ENCODE measurements at places on chromosomes 5 and 9. TPM values are rescaled to one million over a fixed set of nuclear protein-coding genes. Genes with fewer than 3 reads are reported as not detected.

PIP5KL1 gene
- 13.0 TPM for total RNA-seq

PDE8B gene
- total RNA-seq: 1.8 TPM

NACC2 gene
- 3.7 TPM for total RNA-seq

SKIC3 gene
- total RNA-seq: 80.7 TPM

ZNF608 gene
- 100 TPM for total RNA-seq

C5orf46 gene
- not detected for total RNA-seq

DNA sequence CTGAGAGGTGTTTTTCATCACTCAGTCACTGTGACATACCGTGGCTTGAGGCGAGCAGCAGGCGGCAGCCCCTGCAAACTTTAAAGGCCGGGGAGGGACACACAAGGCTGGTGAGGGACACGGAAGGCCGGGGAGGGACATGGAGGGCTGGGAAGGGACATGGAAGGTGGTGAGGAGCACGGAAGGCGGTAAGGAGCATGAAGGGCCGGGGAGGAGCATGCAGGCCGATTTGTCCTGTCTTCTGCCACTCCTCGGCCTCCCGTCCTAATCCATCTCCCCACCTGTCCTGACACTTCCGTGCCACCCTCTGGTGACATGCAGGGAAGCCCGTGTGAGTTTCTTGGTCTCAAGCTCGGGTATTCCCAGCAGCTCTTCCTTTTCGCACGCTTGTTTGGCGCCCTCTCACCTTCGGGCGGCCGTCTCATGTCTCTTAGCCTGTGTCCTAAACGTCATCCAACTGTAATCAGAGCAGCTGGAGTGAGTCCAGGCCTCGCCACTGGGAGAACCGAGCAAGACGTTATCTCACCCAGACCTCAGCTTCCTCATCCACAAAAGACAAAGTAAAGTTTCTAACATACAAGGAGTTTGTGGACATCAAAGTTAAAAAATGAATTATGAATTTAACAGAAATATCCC is 126.5 kb downstream of the MRPL36 start:
- H3K4me3 ChIP-seq: no peak overlapping the region
- H3K27me3 ChIP-seq: peaks cover 16% of the 10 kb centered on the region
- no peaks in the 10 kb centered on the region for H3K36me3 ChIP-seq

DNA sequence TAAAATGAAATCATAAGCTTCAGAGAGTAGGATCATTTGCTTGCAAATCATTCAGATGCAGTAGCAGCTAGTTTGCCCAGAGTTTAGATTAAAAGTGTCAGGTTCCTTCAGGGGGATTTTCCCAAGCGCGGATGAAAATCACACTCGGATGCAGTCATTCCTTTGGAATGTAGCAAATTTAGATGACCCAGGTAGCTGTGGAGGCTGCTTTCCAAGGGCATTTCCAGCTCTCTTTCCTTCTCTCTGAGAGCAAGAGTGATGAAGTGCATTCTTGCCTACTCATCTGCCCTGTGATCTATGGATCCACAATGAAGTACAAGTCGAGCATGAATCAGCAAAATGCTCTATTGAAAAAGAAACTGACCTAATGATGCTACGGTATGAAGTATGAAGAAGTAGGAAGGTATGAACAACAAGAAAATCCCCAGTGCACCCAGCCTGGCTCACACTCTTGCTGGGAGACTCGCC is 200.2 kb downstream of the PLK2 start:
- peak; percentile 86 for DNase-seq
- H3K36me3 ChIP-seq: no peaks in the 10 kb centered on the region
- H3K4me3 ChIP-seq: peak overlapping the region; percentile 41
- H3K4me1 ChIP-seq: peaks cover 8% of the 10 kb centered on the region
- peak overlapping the region; percentile 3 for H3K27ac ChIP-seq

DNA sequence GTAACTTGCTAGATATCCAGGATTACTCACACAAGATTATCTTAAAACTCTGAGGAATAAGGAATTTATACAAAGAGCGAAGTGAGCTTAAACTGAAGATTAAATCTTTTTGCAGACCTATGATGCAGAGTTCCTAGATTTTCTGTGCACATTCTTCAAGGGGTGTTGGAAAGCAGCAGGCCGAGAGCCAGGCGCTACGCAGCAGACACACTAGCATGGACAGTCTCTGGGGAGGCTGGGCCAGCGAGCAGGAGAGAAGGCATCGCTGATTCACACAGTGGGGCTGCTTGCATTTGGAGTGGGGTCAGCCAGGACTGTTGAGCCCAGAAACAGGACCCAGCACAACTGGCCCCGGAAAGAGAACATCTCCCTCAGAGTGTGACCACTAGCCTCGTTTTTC is 136.3 kb downstream of the ADAMTS16 start:
- no peak overlapping the region for H3K4me3 ChIP-seq
- peaks cover 8% of the 10 kb centered on the region for H3K4me1 ChIP-seq
- no peaks in the 10 kb centered on the region for H3K36me3 ChIP-seq
- DNase-seq: no peak
- no peak overlapping the region for H3K27ac ChIP-seq

DNA sequence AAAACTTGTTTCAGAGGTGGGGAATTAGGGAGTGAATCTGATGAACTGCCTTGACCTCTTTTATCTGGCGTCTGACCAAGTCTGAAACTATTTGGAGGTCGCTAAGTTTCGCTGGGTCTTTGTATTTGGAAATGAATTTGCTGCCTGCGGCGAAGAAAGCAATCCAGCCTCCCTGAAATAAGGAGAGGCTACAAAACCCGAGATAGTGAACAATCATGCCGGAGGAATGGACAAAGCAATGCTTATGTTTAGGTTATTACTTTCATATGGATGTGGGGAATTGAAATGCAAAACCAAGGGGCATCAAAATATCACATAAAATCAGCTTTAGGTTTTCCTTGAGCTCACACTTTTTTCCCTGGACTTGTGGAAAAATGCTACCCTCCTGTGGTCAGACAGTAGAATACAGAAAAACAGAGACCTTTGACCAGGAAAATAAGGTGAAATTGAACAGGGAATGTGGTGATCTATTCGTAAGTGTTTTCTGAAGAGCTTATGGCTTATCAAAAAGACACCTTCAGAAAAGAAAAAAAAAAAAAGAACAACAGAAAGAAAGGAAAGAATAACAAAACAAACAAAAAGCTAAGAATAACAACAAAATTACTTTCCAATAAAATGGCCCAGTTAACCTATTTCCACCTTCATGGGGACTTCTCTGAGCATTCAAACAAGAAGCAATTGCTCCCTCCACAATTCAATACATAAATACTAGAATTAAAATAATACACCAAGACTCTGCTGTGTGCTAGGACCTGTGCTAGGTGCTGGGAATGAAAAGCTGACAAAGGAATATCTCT is 68.6 kb upstream of the DPYSL3 start:
- H3K4me3 ChIP-seq: peak overlapping the region; percentile 66
- H3K4me1 ChIP-seq: peaks cover 3% of the 10 kb centered on the region
- H3K36me3 ChIP-seq: no peaks in the 10 kb centered on the region
- no peak overlapping the region for H3K27ac ChIP-seq
- peak; percentile 56 for DNase-seq

- H3K36me3 ChIP-seq: no peaks in the 10 kb centered on the region
- peak overlapping the region; percentile 78 for H3K27ac ChIP-seq
- H3K4me1 ChIP-seq: no peaks in the 10 kb centered on the region
- peak; percentile 62 for DNase-seq
- no peak overlapping the region for H3K4me3 ChIP-seq
Measured at GRCh38 chr9:121884057-121884541, 209.0 kb downstream of the TTLL11 start.

DNA sequence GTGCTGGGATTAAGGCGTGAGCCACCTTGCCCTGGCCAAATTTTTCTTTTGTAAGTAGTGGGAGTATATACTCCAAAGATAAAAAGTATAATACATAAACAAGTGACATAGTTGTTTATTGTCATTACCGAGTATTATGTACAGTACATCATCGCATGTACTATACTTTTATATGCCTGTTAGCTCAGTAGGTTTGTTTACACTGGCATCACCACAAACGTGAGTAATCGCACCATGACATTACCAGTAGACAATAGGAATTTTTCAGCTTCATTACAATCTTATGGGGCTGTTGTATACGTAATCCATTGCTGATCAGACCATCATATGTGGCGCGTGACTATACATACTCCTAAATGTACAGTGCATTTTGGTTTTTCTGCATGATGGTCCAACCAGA is 9.8 kb downstream of the SECISBP2 start:
- peaks cover 70% of the 10 kb centered on the region for H3K36me3 ChIP-seq
- DNase-seq: no peak
- H3K4me3 ChIP-seq: no peak overlapping the region

- H3K27me3 ChIP-seq: no peaks in the 10 kb centered on the region
- H3K4me1 ChIP-seq: no peaks in the 10 kb centered on the region
- no peak overlapping the region for H3K27ac ChIP-seq
- DNase-seq: no peak
- H3K4me3 ChIP-seq: no peak overlapping the region
Measured at GRCh38 chr5:125536582-125536981, 790.1 kb upstream of the ZNF608 start.

Data from endodermal cell (in vitro differentiated cells).